ENCODE measurements at places on chromosomes 12 and 14.

- DNase-seq, result no peak
Measured at GRCh38 chr14:29077916-29078315, 311.3 kb downstream of the FOXG1 start.

- DNase-seq, result no peak
Measured at GRCh38 chr12:87678453-87678852, 350.7 kb downstream of the C12orf50 start.

DNA sequence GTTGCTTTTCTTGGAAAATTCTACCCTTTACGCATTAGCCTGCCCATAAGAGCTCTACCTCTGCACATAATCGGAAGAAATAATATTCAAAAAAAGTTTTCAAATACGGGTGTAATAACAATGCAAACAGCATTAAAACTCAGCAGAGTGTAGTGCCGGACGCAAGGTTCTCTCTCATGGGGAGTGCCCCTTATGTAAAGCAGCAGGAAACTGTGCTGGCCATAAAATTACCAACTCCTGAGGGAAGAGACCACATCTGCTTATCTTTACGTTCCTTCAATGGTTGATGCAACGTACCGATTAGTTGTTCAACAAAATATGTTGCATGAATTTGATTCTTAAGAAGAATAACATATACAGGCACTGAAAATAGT, 118.7 kb upstream of the TMCC3 start:
- DNase-seq, result no peak

DNA sequence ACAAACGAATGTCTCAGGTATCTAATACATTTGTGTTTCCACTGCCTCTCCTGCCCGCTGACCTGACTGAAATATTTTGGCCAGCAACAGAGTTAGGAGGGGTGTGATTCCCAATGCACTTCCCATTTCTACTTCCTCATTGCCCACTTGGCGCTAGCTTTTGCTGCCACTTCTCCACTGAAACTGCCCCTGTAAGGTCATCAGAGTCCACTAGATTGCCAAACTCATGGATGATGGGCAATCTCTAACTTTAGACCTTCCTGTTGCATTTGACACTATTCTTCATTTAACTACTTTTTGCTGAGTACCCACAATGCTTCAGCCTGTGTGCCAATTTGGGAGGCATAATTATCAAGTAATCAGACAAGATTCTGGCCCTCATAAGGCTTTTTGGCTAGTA, 40.8 kb downstream of the GPR65 start:
- DNase-seq, result no peak

DNA sequence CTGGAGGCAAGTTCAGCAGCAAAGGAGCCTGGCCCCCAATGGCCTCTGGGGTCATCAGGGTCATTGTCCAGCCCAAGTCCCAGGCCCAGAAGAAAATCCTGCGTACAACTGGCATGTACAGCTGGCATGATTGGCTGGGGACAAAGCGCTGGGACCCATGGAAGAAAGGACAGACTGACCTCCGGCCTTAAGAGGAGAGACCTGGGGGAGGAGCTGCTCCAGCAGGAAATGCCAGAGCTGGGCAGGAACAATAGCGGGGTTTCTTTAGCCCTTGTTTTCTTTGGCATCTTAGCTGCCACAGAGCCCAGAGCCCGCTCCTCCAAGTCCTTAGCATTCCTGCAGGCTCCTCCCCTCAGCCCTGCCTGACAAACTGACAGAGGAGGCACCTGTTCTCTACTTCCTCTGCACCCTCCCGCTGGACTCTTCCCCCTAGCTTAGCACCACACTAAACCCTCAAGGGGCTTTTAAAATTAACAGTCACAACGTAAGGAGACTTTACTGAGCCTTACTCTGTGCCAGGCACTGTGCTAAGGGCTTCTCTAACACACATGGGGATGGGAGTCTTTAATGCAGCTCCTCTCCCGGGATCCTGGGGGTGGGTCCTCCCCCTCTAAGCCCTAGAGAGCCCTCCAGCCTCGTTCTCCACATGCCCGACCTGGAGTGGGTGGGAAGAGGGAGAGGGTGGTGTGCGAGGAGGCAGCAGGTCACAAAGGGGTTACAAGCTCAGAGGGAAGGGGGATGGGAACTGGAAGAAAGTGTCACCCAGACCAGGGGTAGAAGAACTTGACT, 1.8 kb upstream of the AQP5 start:
- no peak for DNase-seq

DNA sequence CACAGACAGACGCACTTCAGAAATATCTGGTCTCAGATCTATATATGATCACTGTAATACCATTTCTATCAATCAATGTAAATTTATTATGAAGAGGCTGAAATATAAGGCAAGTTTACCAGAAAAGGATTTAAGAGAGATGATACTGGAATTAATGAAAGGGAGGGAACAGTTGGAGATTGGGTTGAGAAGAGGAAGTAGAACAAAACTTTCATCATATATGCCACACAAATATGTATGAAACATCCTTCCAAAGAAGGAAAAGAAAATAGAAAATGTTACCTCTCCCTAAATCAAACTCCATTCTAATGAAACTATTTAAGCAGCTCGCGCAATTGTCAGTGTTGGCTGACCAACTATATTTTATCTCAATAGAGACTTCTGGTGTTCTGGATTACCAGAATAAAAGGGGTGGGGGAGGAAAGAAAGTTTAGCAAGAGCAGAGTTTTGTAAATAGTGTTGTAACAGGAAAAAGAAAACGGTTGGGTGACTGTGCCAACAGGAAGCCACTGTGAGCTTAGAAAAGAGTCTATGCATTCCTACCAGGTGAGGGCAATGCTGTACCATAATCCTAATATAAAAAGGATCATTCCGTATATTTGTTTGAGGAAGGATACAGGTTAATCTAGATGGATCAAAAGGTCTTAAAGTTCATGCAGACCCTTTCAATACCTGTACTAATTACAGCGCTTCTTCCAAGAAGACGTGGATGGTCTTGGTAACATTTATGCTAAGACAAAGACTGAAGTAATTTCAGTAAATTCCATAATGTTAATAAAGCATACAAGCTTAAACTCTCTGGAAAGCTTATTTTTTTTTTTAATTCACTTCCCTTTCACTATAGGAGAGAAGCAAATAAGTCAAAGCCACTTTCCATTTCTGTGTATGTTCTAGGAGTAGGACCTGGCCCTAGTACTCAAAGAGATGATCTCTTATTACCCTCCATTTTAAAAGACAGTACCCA, 14.5 kb upstream of the LLPH start:
- DNase-seq, result peak; percentile 59

GRCh38 chr12:57726151-57726883, 12.2 kb downstream of the AGAP2 start:
- peak; percentile 95 for DNase-seq

DNA sequence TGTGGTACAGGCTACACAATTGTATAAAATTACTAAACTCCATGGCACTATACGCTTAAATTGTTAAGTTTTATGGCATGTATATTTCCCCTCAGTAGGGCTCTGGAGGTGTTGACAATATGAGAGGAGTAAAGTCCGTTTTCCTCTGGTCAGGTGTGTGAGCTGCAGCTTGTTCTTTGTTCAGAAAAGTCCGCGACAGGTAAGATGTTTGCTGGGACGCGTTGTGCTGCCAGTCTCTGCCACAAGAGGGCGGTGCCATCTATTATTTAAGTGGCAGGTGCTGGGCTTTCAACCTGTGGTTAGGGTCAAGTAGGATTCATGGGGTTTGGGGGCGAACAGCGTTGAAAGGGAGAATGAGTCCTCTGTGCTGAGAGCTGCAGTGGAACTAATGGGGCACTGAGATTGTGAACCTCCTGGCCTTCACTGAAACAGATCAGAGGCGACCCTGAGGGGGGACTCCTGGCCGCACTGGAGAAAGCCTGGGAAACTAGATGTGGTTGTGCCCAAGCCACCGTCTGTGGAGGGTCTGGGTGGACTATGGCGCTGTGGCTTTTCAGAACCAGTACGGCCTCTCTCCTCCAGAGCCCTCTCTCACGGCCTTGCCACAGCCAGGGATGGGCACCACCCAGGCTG, 179.0 kb downstream of the SLC15A4 start:
- no peak for DNase-seq

- DNase-seq, result no peak
Measured at GRCh38 chr12:103748002-103748401, 93.0 kb downstream of the NT5DC3 start.

- DNase-seq, result no peak
Measured at GRCh38 chr12:96886998-96887677, 19.9 kb upstream of the NEDD1 start.

GRCh38 chr14:79050787-79051727, 880.9 kb downstream of the NRXN3 start:
- no peak for DNase-seq

DNA sequence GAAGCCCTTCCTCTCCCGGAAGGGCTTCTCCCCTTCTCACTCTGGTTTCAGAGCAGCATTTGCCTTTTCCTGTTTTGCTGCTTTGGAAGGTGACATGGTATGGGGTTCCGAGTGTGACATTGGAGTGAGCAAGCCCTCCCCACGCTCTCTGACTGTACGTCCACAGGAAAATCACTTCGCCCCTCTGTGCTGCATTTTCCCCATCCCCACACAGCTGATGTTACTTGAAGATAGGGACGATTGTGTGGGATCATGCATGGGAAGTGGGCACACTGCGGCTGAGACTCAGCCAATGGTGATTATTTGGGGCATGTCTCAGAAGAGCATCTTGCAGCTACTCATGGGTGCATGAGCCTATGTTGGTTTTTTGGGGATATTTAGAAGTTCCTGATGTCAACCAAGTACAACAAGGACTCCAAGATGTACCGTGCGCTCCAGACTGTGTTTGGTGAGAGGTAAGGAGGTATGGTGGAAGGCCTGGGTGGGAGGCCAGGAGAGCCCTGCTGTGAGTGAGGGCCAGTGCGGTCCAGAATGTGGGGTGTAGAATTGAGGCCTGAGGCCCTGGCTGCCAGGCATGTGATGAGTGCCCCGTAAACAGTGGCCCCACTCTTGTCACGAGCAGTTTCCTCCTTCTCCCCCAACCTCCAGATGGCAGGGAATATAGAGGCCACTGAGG, 15.1 kb downstream of the CYP46A1 start:
- no peak for DNase-seq

- DNase-seq, result peak; percentile 45
Measured at GRCh38 chr12:107400686-107401447, 284.7 kb upstream of the PWP1 start.

- no peak for DNase-seq
Measured at GRCh38 chr14:103714063-103714724, 1.1 kb downstream of the XRCC3 start.

GRCh38 chr12:67442347-67442841, 173.2 kb downstream of the CAND1 start:
- no peak for DNase-seq

Measured in AG08395 (cell line).